ENCODE measurements at places on chromosomes 16 and 17.

DNA sequence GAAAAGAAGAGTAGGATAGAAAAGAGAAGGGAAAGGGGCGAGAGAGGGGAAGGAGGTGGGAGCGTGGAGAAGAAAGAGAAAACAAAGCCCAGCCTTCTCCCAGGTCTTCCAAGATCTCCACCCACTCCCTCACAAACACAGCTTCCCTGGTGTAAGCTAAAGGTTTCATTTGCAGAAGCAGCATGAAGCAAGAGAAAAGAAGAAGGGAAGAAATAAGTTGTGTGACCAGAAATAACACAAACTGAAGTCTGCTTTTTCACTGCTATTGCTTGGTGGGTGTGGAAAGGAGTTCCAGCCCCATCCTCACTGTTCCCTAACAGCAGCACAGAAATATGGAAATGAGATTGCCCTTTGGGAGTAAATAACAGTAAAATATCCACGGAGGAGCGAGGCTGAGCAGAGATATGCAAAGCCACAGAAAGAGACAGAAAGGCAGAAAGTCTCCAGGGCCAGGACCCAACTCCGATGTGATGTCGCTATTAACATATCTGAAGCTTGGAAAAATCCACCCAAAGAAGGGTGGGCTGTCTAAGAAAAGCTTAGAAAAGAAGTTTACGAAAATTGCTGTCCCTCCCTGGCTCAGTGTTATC, 10.3 kb upstream of the GAS7 start:
- no peak for DNase-seq

DNA sequence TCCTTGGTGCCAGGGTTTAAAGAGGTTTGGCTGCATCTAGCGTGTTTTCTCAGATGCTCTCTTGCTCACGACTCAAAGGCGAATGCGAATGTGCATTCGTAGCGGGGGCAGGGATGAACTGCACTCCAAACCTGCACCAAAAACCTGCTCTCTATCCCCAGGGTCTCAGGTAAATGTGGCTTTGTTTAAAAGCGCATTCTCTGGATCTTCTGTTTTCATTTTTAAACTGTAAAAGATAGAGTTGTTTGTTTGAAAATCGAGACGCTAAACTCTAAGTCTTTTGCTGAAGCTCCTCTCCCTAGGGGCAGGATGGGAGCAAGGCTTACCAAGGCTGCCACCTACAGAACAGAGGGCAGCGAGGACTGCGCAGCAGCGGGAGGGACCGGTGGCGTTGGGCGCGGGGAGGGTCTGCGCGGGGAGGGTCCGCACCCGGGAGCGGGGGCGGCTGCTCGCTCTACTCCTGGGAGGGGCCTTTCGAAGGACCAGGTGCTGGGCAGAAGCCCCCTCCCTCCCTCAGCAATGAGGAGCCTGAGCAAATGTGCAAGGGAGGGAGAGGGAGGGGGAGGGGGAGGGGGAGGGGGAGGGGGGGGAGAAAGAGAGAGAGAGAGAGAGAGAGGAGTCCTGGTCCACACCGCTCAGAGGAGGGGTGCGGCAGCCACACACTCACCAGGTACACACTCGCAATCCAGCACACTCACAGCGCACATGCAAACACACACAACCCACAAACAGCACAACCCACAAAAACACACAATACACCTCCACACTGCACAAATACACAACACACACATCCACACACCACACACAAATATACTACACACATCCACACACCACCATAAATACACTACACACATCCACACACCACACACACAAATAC, 142.8 kb downstream of the GRIN2A start:
- DNase-seq, result peak; percentile 3

DNA sequence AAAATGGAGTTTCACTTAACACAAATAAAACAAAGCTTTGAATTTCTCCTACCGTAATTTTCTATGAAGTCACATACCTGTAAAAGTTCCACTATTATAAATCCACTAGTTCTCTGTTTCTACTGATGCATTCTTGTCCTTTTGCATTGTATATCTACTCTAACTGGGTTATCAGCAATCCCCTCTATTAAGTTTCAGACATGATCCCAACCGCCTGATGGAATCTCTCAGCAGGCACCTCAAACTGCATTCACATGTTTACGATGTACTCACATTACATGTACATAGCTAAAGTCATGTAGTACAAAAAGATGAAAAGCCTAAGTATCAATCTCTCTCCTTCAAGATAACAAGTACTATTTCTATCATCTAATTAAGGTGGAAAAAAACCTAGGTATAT, 64.9 kb downstream of the MED13 start:
- no peak for DNase-seq

DNA sequence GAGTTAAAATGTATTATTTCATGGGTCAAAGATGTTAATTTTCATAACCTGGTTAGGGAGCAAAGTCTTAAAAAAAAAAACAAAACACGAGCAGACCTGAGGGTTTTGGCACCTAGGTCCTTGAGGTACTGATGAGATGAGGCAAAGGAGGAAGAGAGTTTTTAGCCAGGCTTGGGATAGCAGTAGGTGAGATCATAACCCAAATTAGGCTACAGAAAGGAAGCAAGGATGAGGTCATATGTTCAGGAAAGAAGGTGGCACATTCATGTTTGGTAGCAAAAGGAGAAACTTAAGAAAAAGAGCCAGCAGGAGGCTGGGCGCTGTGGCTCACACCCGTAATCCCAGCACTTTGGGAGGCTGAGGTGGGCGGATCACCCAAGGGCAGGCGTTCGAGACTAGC, 2.8 kb downstream of the ATXN1L start:
- no peak for DNase-seq

- DNase-seq, result no peak
Measured at GRCh38 chr17:73101031-73101430, 8.5 kb upstream of the SLC39A11 start.

DNA sequence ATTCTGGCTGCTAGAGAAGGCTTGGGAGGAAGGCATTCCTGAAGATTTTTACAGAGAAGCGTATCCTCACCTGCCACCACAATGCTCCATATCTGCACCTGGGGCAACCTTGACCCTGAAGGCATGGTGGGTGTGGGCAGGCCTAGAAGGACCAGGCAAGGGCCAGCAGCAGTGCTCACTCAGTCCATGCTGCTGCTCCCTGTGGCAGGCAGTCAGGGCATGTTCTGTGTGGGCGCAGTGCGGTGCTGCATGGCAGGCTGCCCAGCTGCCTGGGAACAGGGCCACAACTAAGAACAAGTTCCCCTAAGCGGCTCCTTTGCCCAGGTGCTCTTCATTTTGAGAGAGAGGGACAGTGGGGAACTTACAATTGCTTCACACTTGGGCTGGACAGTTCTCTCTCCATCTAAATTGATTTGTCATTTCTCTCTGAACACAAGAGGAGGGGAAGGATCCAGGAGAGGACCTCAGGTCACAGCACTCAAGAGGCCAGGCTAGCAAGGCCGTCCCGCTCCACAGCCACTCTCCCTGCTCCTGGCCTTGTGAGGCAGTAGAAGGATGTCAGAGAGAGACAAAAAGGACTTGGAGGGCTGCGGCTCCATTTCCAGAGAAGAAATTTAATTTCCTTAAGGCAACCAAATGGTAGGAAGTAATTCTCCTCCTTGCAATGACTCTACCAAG, 158.8 kb downstream of the AATF start:
- no peak for DNase-seq

GRCh38 chr17:1979182-1979985, 45.8 kb downstream of the RTN4RL1 start:
- DNase-seq, result no peak

GRCh38 chr17:50146230-50146926, 4.1 kb downstream of the PPP1R9B start:
- no peak for DNase-seq

DNA sequence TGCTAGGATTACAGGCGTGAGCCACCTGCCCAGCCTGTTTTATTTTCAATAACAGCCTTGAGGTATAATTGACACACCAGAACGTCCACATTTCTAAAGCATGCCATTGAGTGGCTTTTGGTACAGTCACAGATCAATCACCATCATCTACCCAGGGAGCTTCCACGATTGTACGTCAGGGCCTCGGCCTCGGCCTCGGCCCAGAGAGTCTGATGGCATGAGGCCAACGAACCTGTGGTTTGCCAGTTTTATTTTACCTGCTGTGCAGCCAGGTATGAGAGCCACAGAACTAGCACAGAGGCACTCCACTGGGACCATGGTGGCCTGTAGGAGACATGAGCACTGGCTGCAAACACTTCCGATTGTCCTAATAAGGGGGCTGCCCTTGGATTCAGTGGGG, 8.3 kb downstream of the UBALD1 start:
- no peak for DNase-seq

- no peak for DNase-seq
Measured at GRCh38 chr17:75755205-75755901, 9.6 kb downstream of the GALK1 start.

DNA sequence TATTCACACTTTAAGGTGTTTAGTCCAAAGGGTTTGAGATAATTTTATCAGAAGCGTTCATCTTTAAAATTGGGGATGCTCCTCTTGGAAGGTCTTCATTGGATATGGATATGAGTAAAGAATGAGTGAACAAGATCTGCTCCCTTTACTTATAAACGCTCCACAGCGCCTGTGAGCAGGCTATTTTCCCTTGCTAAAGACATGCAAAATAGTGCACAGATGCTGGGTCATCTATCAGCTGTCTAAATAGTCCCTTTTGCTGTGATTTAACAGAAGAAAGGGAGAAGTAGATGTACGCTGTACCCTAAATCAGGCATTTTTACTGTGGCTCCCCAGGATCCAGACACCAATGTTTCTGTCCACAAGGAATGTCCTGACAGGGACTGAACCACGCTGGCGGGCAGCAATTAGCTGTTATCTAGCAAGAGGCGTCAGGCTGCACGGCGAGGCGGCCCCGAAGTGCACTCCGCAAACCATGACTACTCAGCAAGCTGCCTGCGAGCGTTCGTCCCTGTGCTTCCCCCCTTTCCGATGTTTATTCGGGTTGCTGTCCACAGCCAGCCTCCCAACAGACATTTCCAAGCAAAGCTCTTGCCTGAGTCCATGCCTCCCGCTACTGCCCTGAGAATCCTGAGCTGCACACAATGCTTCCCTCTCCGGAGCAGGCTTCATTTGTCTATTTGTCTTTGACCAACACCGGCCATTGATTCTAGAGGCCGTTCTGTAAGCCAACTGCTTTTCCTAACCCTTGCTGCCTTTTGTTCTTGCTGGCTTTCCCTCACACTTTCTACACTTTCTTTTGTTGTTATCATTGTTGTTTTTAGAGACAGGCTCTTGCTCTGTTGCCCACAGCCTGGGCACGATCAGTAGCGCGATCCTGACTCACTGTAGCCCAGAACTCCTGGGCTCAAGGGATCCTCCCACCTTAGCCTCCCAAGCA, 55.7 kb upstream of the CNEP1R1 start:
- no peak for DNase-seq

Data from KBM-7 (cell line).